ENCODE measurements at places on chromosomes 16 and 17. TPM values are rescaled to one million over a fixed set of nuclear protein-coding genes. Genes with fewer than 3 reads are reported as not detected.
A peak's percentile ranks its signal among the peaks of the same experiment; 100 is the strongest.

Gene CCL1
- not detected for total RNA-seq

Gene TMEM219
- 47.0 TPM for total RNA-seq

Gene ITGA2B
- total RNA-seq, result under 0.01 TPM

Gene CDK12
- 27.1 TPM for total RNA-seq

Gene CRYBA1
- not detected for total RNA-seq

DNA sequence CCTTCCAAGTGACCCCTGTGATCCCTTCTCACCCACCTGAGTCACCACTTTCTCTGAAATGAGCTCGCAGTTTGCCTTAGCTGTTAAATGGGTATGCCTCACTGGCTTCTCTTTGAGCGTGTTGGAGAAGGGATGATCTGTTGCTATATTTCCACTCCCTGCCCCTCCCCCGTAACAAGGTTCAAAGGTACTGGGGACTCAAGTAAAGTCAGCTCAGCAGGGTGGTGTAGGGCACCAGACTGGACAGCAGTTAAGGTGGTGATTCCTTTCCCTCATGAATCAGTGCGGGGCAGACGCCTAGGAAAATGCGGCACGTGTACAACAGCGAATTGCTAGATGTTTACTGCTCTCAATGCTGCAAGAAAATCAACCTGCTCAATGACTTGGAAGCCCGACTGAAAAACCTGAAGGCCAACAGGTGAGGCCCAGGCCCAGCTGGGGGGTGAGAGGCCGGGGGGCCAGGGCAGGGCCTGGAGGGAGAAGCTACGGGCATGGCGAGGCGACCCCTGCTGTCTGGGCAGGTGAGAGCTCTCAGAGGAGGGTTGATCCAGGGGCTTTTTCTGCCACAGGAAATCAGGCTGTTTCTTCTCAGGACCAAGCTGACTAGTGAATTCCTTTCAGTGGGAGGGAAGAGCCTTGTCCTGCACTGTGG, 130.3 kb downstream of the RAB11FIP4 start:
- DNase-seq, result no peak
- peaks cover 1% of the 10 kb centered on the region for H3K4me1 ChIP-seq
- no peaks in the 10 kb centered on the region for H3K36me3 ChIP-seq

GRCh38 chr16:11757671-11758545, 15.3 kb upstream of the TXNDC11 start:
- H3K4me3 ChIP-seq, result no peak overlapping the region
- H3K27me3 ChIP-seq, result no peaks in the 10 kb centered on the region
- no peak overlapping the region for H3K27ac ChIP-seq

DNA sequence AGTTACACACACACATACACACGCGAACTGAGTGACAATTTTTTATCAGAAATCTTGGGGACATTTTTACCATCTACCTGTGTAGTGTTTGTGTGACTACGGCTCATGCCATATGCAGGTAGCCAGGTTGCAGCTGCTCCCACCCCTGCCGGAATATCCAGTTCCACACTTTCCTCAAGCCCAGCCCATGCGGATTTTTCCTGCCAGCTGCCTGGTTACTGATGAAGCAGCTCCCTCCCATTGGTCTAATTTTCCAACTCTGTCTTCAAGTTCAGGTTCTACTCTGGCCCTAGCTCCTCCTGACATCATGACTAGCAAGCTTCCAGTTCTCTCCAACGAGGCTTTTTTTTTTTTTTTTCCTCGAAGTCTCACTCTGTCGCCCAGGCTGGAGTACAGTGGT, 4.8 kb downstream of the GSG1L2 start:
- H3K27ac ChIP-seq, result no peak overlapping the region
- peak; percentile 23 for DNase-seq
- no peak overlapping the region for H3K4me3 ChIP-seq
- H3K27me3 ChIP-seq, result no peaks in the 10 kb centered on the region

GRCh38 chr17:38910325-38910724, 15.1 kb upstream of the LASP1NB start:
- DNase-seq, result no peak
- H3K36me3 ChIP-seq, result peaks cover 72% of the 10 kb centered on the region
- H3K4me3 ChIP-seq, result no peak overlapping the region
- H3K27ac ChIP-seq, result no peak overlapping the region

DNA sequence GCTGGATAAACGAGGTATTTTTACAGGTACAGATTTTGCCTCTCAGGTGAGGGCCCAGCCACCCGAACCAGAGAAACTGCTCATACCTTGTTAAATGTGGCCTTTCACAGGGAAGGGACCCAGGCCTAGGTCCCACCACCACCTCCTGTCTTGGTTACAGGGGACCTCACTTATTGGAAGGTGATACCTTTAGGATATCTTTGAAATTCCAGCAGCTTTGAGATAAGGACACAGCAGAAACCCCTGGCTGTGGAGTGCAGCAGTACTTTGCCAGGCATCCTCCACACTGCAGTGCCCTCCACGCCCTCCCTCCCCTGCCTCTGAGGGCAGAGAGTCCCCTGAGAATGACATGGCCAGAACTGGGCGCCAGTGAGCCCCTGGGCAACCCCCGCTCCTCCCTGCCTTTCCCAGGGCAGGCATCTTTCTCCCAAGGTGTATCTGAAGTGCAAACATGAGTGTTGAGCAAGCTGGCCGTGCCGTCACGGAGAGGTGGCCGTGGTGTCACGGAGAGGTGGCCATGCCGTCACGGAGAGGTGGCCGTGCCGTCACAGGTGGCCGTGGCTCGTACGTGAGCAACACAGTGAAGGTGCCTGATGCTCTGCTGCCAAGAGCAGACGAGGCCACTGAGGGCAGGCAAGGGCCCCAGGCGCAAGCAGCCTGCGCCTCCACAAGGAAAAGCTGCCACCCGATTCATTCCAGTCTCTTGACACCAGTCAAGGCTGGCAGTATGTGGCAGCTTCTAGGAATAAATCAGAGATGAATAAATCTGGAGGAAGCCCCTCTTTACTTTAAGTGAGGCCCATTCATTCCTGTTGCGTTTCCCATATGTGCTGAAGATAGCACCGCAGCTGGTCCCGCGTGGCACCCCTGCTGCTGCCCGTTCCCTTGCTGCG, 134.5 kb upstream of the CHMP6 start:
- H3K4me3 ChIP-seq, result no peak overlapping the region
- no peaks in the 10 kb centered on the region for H3K27me3 ChIP-seq
- H3K36me3 ChIP-seq, result peaks cover 5% of the 10 kb centered on the region
- H3K4me1 ChIP-seq, result peaks cover 51% of the 10 kb centered on the region
- peak; percentile 15 for DNase-seq
- peak overlapping the region; percentile 99 for H3K27ac ChIP-seq

GRCh38 chr16:81808933-81809480, 29.9 kb downstream of the PLCG2 start:
- H3K27me3 ChIP-seq, result no peaks in the 10 kb centered on the region
- no peak for DNase-seq
- no peak overlapping the region for H3K27ac ChIP-seq
- no peaks in the 10 kb centered on the region for H3K4me1 ChIP-seq

- no peaks in the 10 kb centered on the region for H3K4me1 ChIP-seq
- no peaks in the 10 kb centered on the region for H3K36me3 ChIP-seq
- H3K27me3 ChIP-seq, result peaks cover 12% of the 10 kb centered on the region
- H3K4me3 ChIP-seq, result no peak overlapping the region
These were observed 7.7 kb downstream of the SCGB1C2 start for GRCh38 chr17:144936-145670.

DNA sequence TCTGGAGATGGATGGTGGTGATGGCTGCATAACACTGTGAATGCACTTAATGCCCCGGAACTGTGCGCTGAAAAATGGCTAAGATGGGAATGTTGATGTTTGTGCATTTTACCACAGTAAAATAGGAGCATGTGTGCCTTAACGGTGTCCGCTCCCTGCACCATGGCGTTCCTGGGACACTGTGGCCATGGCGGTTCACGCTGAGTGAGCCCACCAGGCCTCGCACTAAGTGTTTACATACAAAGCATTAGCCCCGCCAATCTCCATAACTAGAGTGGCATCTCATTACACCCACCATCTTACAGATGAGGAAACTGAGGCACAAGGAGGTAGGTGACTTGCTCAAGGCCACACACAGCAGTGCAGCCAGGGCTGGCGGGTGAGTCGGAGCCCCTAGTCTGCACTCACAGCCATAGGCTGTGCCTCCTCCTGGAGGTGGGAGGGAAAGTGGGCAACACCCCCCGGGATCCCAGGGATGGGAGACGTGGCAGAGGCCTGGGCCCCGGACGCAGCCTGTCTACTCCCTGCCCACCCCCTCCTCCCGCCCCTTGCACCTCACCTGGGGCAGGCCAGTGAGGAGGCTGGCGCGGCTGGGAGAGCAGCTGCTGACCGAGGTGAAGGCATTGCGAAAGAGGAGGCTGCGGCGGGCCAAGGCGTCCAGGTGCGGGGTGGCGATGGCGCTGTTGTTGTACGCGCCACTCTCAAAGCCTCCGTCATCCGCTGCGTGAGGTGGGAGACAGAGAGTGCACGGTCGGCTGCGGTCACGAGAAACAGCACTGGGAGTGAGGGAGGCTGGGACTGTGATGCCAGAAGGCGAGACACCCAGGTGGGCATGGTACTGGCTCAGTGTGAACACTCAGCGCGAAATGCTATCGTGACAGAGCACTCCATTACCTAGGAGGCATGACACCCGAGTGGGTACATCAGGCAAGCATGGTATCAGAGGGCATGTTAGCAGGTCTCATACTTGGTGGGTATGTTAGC, 3.4 kb downstream of the SGSH start:
- no peak overlapping the region for H3K27ac ChIP-seq
- no peak overlapping the region for H3K4me3 ChIP-seq
- no peaks in the 10 kb centered on the region for H3K27me3 ChIP-seq
- H3K4me1 ChIP-seq, result peaks cover 6% of the 10 kb centered on the region
- H3K36me3 ChIP-seq, result peaks cover 53% of the 10 kb centered on the region
- no peak for DNase-seq

- H3K27me3 ChIP-seq, result no peaks in the 10 kb centered on the region
- no peak overlapping the region for H3K27ac ChIP-seq
- no peak overlapping the region for H3K4me3 ChIP-seq
- H3K4me1 ChIP-seq, result peaks cover 7% of the 10 kb centered on the region
These were observed 5.0 kb downstream of the GTF3C1 start for GRCh38 chr16:27544671-27545070.

- peaks cover 7% of the 10 kb centered on the region for H3K36me3 ChIP-seq
- peak overlapping the region; percentile 96 for H3K4me3 ChIP-seq
- H3K27ac ChIP-seq, result peak overlapping the region; percentile 74
- no peaks in the 10 kb centered on the region for H3K27me3 ChIP-seq
- H3K4me1 ChIP-seq, result peaks cover 6% of the 10 kb centered on the region
These were observed 2.4 kb downstream of the CDH11 start for GRCh38 chr16:65119435-65119834.

DNA sequence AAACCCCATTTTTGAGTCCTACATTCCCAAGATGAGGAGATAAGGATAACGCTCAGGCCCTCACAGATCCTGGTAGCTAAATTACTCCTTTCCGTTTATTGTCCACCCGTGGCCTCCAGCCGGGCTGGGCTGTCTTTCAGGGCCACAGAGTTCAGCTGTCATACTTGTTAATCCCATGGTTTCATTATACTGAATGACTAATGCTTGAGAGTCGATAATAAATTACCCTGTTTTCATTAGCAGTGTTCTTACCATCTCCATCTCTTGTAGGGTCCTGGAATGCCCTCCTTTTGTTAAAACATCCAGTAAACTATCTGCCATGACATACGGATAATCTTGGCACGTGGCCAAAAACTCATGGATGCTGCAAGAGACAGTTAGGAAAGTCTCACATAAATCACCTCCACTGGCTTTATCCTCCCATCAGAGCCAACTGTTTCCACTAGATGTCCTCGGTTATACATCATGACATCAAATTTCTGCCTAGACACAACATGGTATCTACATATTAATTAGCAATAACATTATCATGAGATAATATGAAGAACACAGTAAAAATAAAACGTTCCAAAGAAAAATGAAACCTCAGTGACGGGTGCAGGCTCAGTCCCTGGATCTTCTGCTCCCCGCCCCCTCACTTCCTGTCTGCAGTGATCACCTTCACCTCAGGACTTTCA, 45.3 kb downstream of the BRD7 start:
- H3K27me3 ChIP-seq, result no peaks in the 10 kb centered on the region
- no peaks in the 10 kb centered on the region for H3K4me1 ChIP-seq
- peak; percentile 56 for DNase-seq
- peaks cover 29% of the 10 kb centered on the region for H3K36me3 ChIP-seq

DNA sequence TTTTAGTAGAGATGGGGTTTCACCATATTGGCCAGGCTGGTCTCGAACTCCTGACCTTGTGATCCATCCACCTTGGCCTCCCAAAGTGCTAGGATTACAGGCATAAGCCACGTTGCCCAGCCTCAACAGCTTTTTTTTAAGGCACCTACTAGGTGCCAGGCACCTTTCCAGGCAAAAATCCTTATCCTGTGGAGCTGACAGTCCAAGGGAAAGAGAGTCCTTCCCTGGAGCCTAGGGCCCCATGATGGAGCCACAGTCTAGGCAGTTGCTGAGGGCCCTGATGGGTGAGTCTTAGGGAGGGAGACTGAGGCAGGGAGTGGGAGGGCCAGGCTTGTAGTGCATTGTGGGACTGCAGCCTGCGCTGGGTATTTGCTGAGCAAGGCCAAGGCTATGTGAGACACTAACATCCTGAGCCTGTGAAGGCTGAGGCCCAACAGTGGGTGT, 79.6 kb upstream of the TOB1 start:
- no peak for DNase-seq
- H3K27me3 ChIP-seq, result no peaks in the 10 kb centered on the region
- no peak overlapping the region for H3K27ac ChIP-seq
- no peaks in the 10 kb centered on the region for H3K36me3 ChIP-seq
- H3K4me3 ChIP-seq, result no peak overlapping the region

GRCh38 chr17:62626719-62627218, 701 bp upstream of the MRC2 start:
- peak overlapping the region; percentile 94 for H3K27ac ChIP-seq
- DNase-seq, result peak; percentile 90
- peaks cover 26% of the 10 kb centered on the region for H3K4me1 ChIP-seq
- H3K36me3 ChIP-seq, result peaks cover 2% of the 10 kb centered on the region

DNA sequence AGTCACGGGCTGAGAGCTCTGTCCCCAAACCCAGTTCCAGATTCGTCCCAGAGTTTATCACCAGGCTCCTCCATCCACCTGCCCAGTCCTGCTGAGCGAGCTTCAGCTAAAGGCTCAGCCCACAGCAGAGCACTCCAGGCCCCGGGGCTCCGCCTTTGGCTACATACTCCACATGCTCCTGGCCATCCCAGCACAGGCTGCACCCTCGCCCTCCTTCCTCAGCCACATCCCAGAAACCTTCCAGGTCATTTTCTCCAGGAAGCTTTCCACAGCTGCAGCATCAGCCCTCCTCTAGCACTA, 4.7 kb upstream of the CD2BP2 start:
- no peak for DNase-seq
- peaks cover 41% of the 10 kb centered on the region for H3K36me3 ChIP-seq
- no peaks in the 10 kb centered on the region for H3K27me3 ChIP-seq
- H3K4me1 ChIP-seq, result peaks cover 5% of the 10 kb centered on the region
- no peak overlapping the region for H3K27ac ChIP-seq

Data from IMR-90 (cell line).